ENCODE measurements at places on chromosomes 13 and 19.
A peak's percentile ranks its signal among the peaks of the same experiment; 100 is the strongest.

DNA sequence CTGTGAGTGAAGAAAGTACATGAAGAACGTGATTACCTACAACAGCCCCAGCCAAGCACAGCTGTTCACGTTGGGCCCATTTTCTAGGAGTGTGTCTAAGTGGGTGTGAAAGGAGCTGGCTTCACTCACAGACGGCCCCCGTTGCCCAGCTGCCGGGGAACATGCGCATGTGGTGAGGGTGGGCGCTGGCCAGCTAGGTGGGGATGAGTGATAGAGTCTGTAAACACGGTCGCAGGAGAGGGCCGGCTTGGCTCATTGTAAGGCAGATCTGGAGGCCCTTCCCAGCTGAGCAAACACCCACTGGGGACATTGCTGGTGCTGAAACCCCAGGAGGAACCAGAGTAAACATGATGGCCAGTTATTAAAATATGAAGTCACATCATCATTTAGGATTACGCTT, 160.5 kb downstream of the TEX29 start:
- no peak for DNase-seq

DNA sequence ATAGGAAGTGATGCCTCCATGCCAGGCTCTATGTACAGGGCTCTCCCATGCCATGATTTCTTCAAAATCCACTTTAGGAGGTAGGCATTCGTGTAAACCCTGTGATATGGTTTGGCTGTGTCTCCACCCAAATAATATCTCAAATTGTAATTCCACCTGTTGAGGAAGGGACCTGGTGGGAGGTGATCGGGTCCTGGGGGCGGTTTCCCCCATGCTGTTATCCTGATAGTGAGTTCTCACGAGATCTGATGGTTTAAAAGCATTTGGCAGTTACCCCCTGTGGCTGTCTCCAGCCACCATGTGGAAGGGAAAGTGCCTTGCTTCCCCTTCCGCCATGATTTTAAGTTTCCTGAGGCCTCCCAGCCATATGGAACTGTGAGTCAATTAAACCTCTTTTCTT, 8.1 kb downstream of the SARS2 start:
- DNase-seq: no peak

DNA sequence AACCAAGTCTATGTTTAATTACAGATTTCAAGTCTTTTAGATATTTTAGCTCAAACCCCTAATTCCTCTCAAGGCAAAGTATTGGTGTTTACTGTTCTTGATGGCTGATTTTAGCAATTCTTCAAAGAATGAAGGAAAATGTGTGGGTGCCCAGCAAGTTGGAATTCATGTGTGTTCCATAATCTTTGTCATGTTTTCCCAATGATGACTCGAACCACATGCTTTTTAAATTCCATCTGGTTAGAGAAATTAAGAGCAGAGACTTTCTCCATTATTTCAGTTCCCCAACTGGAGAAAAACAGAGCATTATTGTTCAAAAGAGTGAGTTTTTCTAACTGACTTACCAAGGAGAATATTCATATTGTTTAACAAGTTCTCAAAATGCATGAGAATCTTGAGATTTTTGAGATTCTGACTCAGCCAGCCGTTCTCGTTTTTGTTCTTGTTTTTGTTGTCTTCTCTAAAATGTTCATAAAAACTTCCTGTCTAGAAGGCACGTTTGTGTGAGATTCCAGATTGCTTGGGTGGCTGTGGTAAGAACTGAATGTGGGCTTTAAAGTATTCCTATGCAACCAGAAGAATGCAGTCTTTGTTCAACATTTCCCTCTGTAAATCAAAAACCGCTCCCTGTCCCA, 404.7 kb downstream of the IRS2 start:
- peak; percentile 83 for DNase-seq

GRCh38 chr19:45515081-45515624, 7.9 kb downstream of the VASP start:
- no peak for DNase-seq

DNA sequence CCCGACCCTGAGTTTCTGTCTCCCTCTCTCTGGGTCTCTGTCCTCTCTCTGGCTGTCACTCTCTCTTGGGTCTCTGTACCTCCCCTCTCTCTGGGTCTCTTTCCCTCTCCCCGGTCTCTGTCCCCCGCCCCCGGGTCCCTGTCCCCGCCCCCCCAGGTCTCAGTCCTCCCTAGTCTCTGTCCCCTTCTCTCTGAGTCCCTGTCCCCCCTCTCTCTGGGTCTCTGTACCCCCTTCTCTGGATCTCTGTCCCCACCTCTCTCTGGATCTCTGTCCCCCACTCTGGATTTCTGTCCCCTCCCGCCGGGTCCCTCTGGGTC, 2.3 kb upstream of the FTL start:
- no peak for DNase-seq

DNA sequence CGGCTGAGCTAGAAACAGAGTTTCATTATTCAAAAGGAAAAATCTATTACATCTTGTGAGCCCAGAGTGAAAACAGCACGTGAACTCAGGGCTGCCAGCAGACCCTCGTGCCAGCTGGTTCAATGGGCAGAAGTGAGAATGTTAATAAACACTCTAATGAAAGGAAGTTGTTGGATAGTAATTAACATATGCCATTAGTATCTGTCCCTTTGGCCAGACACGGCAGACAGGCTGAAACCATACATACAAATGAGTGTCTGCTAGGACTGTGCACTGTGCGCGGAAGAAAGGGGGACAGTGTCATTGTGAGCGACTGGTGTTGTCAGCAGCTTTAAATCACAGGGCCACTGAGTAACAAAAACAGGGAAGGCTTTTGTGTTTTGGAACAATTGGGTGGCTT, 121.9 kb upstream of the TSC22D1 start:
- no peak for DNase-seq

DNA sequence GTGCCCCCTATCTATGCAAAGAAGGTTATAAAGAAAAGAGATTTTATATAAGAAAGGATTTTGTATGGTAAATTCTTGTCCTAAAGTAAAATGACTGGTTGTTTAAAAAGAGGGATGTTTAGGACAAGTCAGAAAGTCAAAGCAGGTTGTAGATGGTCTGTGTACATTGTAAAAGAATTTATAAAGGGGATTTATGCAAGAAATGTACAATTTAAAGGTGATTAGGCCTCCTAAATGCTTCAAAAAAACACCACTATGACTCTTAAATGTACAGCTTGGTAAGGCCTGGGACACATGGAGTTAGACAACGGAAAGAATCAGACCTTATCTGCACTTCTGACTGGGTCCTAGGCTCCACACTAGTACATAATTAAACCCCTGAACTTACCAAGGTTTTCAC, 19.3 kb upstream of the C13orf42 start:
- no peak for DNase-seq

DNA sequence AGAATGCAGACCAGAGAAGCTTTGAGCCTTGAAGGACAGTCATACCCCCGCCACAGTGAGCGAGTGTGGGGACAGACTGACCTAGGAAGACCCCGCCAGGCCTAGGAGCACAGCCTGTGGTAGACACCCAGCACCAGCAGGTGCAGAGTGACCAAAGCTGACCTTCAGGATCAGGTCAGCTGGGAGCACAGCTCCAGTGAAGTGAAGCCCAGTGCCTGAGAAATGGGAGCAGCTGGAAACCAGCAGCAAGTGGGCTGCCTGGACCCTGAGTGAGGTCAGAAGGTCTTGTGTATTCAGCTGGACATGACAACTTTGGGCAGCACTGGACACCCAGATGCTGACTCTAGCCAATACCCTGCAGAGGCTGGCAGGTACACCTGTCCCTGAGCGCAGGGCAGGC, 268.9 kb downstream of the TEX29 start:
- DNase-seq: no peak

DNA sequence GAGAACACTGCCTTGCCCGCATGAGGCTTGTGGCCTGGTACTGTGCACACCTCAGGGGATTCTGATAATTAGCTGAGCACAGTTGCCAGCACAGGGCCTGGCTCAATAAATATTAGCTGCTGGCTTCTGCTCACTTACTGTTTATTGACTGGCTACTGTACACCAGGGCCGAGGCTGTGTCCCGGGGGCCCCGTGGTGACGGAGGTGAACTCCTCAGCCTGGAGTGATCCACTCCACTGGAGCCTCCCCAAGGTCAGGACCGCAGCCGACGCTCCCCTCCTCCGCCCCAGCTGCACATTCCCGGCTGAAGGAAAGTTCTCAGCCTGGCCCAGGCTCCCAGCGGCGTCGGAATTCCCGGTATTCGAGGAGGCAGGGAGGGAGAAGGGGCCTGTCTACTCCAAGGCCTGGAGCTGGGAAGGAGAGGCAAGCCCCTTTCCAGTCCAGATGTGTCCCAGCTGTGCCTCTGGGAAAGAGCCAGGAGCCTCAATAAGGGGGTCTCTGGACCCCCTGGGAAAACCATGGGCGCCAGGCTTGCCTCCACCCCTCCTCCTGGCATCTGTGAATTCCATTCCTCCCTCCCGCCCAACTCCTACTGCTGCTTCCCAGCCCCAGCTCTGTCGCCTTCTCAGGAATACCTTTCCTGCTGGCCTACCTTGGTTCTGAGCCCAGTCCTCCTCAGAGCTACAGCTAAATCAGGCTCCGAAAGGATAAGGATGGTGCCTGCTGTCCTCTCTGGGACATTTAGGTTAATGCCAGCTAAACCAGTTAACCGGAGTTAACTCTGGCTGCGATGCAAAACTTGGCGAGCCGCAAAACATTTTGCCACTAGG, 7.3 kb downstream of the RPS16 start:
- no peak for DNase-seq

GRCh38 chr13:114174529-114174961, 4.5 kb upstream of the CFAP97D2 start:
- no peak for DNase-seq

DNA sequence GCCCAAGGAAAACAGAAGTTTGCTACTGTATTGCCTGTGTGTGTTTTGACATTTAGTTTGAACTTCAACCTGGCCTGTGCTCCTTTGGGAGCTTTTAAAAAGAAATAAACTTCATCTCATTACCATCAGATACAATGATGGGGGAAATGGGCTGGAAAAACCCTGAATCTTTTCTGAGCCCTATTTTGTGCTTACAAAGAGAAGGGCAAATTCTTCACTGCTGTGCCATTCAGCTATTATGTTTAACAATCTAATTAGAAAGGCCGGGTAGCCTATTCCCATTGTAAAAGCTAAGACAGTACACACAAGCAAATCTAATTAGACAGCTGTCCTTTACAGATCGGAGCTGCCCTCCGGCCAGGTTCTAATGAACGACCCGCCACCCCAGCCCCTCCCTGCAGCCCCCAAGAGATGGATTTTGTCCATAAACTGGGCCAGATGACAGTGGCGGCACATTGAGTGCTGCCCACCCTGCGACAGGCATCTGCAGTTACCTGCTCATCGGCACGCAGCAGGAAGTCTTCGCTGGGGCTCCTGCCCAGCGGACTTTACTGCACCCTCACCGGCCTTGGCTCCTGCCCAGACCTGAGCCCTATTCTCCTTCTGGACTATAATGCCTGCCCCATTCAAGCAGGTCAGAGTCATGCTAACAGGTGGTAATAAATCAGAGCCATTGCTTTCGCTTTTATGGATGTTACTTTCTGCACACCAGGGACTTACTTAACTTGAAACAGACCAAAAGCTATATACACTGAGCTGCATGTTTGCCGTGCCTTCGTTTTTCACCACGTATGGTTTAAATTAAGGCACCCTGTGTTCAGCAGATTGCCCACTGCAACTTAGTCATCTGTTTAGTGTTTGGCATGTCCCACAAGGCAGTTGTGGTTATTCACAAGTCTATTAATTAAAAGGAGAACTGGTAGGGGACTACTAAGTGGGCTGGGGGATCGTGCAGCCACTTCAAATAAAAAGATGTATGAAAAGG, 549.6 kb downstream of the FGF9 start:
- DNase-seq: no peak

- DNase-seq: no peak
Observed at GRCh38 chr19:7477758-7478157, 11.1 kb downstream of the PEX11G start.
